ENCODE measurements at places on chromosomes 16 and 17.
A peak's percentile ranks its signal among the peaks of the same experiment; 100 is the strongest.

DNA sequence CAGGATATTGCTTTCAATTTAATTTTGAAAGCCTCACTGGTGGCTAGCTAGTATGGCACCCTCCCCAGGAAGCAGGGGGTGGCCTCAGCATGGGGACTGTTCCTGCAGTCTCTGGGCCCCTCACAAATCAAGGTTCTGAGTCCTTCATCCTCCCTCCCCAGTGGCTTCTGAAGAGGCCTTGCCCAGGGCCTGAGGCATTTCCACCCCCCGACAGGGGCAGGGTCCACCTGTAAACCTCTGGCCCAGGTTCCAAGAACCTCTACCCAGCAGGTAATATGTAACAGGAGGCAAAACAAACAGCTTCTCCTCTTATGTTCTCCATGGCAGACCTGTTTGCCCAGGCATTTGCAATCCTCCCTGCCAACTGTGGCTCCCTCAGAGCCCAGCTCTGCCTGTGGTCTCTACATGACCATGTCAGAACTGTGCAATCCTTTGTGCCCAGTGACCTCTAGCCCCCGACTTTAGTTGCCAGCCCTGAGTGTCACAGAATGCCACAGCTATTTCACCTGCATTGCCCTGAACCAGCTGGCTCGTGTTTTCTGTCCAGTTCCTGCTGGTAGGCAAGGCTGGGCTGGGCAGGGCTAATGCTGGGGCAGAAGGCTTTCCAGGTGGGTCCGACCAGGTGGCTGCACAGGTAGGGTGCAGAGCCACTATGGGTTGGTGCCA, 14.3 kb downstream of the ACSF2 start:
- no peak for DNase-seq

DNA sequence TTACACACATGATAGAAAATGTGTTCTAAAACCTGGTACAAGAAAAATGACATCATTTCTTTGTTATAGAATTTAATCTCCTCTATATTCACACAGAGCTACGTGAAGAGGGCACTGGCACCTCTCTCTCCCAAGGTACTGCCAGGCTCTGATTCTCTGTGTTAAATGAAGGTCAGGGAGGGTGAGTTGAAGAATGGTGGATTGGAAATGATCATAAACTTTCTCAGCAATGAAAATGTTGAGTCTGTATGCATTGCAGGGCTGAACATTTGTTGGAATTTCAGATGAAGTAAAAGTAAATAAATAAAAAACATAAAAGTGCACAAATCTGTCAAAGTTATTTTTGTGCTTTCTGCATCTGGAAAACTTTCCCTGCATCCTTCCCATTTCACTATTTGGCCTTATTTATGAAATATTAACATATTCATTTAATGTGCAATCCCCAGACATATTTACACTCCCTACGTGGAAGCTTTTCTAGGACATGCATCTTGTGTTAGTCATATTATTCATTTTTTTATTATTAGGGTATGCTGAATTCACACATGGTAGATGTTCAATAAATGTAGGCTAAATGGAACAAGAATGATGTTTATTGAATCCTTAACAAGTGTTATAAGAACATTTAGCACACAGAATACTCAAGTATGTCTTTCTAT, 810.3 kb upstream of the CDH8 start:
- DNase-seq = no peak

DNA sequence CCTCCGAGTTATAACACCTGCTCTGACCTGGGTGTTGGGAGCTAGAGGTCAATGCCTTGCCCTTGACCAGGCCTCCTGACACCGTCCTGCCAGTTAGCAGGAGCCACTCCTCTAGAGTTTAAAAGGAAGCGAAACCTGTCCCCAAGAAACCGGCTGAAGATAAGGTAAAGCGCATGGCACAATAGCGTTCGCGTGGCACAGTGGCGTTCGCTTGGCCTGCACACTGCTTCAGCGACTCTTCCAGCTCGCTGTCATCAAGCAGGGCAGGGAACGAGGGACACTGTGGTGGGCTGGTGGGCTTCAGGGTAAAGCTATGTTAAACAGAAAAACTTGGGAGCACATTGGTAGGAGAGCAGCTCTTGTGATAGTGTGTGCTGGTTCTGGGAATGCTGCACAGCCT, 28.2 kb upstream of the ETV4 start:
- DNase-seq = no peak

DNA sequence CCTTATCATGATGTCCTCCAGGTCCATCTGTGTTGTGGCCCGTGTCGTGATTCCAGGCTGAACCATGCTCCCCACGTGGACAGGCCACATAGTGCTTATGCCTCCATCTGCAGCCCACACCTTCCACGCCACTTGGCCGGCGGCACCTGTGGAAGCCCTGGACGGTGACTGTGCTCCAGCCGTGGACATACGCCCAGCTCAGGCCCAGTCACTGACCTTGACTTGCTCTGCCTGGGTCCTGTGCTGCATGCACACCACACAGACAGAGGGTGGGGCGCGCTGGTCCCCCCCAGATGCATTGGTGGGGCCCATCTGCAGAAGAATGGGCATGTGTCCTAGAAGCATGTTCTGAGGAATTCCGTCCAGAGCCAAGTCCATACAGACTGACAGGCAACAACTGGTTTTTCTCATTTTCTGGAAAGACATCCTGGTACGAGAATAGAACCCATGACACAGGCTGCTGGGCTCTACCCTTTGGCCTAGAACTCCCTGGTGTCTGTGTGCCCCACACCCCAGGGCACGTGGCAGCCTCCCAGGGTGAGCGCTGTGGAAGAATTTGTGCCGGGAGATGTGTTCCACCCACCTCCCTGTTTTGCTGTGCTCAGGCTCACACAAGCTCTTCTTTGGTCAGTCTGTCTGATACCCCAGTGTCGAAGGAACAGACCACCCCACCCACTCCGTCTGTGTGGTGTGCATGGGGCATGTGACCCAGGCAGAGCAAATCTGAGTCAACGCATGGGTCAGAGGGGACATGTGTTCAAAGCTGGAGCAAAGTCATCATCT, 39.5 kb downstream of the GPT2 start:
- no peak for DNase-seq

GRCh38 chr17:19306160-19307111, 56.1 kb downstream of the B9D1 start:
- DNase-seq = no peak

DNA sequence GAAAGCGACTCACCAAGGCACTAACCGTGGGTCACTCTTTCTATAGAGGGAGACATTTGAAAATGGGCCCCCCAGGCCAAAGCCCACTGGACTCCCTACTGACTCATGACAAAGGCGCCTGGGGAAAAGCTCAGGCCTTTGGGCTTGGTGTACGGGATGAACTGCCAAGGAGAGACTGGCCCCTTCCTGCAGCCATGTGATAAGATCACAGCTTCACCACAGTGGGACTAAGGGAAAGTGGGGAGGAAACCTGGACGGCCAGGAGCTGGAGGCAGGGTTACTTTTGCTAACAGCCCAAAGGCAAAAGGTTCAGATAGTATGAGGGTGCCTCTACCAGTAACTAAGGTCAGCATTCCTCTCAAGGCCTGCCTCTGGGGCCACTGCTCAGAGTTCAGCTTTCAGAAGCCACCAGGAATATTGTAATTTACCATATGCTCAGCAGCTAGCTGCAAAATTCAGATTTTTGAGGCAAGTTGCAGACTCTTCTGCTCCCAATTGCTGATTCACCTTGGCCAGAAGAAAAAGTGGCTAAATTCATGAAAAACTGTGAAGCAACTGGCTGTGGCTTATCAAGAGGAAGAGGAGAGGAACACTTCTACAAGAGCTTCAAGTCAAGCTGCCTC, 37.1 kb upstream of the SLC25A19 start:
- DNase-seq = no peak

DNA sequence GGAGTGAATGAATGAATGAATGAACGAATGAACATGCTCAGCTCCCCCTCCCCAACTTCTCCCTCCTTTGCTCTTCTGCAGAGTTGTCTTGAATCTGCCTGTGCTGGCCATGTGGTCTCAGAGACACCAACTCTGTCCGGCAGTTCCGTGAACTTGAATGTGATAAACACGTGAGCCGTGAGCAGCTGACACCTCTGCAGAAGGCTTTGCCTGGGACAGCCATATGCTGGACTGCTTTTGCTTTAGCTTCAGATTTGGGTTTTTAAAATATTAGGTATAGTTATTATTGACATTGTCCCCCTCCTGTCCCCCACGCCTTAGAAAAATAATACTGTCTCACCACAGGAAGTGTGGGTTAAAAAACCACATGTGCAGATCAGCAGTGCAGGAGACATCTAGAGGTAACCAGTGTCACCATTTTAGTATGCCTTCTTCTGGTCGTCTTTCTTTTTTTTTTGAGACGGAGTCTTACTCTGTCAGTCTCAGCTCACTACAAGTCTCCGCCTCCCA, 83.8 kb downstream of the ABCC1 start:
- DNase-seq = no peak

DNA sequence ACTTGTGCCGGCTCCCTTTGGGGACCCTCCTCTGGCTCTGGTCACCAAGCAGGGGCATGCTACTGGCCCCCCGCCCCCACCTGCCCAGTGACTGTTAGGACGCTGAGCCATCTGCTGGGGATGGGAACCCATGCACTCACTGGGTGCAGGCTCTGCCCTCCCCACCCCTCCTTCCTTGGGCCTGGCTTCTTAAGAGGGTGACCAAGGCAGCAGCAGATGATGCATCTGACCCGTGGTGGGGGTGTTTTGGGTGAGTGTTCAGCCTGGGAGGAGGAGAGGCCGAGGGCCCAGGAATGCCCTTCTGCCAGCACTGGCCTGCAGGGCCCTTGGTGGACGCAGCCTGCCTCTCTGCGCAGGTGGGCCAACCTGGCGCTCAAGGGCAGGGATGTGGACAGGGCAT, 19.2 kb upstream of the MTSS2 start:
- DNase-seq = no peak

GRCh38 chr17:12421646-12422306, 243.9 kb upstream of the MYOCD start:
- DNase-seq = no peak

DNA sequence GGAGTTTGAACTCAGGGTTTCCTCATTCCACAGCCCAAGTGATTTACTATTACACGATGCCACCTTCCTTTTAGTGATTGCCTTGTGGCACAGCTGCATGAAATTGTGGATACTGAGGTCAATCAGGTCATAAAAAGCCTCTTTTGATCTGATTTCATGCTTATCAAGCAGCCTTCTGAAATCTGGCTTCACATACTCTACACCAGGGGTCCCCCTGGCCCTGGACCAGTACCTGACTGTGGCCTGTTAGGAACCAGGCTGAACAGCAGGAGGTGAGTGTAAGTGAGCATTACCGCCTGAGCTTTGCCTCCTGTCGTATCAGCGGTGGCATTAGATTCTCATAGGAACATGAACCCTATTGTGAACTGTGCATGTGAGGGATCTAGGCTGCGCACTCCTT, 13.8 kb downstream of the SLFN5 start:
- DNase-seq = no peak

GRCh38 chr16:245105-245504, 10.5 kb downstream of the FAM234A start:
- DNase-seq = no peak

DNA sequence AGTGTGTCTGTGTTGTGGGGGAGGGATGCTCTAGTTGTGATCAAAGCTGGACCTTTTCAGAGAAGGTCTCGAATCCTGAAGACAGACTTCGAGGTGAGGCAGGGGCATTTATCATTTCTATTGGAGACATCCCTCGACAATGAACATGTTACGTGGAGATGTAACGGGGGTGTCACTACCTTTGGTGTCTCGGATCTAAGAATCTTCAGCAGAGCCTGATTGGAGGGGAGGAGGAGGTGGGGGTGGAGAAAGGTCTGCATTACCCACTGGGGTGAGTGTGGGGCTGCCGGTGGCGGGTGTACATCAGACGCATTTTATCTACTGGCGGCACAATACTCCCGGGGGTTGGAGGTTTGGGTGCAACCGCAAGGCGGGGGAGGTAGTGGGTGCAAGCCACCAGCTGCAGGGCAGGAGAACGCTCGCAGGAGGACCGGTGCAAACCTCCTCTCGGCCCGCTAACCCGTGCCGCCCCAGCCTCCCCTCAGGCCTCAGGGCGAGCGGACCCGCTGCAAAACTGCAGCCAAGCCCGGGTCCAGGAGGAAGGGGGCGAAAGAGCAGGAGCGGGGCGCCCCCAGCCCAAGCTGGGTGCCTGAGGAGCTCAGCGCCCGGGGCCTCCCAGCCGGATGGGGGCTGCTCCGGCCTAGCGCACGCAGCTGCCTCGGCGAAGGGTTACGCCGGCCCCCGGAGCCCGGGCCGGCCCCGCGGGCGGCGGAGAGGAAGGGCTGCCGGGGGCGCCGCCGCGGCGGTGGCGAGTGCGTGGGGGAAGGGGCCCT, 735 bp downstream of the ZNF652 start:
- DNase-seq = peak; percentile 30

- no peak for DNase-seq
Observed at GRCh38 chr17:65753348-65753747, 191.9 kb upstream of the AXIN2 start.

- DNase-seq = peak; percentile 91
Observed at GRCh38 chr17:44906010-44906646, 6.9 kb upstream of the EFTUD2 start.

GRCh38 chr17:82560802-82561428, 41.4 kb downstream of the FOXK2 start:
- no peak for DNase-seq

DNA sequence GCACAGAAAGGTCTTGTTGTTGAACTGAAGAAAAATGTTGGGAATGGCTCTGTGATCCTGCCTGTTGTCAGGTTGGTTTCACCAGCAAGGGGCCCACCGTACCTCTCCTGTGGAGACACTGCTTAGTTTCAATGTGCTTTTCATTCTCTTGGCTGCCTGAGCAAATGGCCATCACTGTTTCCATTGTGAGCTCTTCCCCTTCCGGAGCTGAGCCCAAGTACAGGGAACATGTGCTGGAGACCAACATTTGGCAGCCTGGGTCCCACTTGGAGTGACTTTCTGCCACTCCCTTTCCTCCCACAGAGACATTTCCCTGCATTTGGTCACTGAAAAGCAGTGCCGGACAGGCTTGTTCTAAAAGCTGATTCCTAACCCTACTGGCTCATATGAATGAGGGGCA, 23.1 kb downstream of the GABARAPL2 start:
- no peak for DNase-seq

GRCh38 chr16:6616746-6617145, 715.9 kb upstream of the RBFOX1 start:
- DNase-seq = no peak

- peak; percentile 87 for DNase-seq
Observed at GRCh38 chr17:4969047-4969550, 1.5 kb upstream of the SPAG7 start.

DNA sequence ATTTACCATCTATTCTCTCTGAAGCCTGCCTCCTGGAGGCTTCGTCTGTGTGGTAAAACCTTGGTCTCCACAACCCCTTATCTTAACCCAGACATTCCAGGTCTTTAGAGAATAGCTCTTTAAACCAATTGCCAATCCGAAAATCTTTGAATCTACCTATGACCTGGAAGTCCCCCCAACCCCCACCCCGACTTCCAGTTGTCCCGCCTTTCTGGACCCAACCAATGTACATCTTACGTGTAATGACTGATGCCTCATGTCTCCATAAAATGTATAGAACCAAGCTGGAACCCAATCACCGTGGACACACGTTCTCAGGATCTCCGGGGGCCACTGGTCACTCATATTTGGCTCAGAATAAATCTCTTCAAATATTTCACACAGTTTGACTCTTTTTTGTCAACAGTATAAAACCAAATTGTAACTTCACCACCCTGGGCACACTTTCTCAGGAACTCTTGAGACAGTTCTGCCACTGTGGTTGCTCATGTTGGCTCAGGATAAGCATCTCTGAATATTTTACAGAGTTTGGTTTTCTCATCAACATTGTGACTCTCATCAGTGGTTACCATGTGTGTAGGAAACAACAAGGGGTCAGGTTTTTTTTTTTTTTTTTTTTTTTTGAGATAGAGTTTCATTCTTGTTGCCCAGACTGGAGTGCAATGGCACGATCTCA, 18.1 kb upstream of the DNAH17 start:
- no peak for DNase-seq

- DNase-seq = peak; percentile 6
Observed at GRCh38 chr16:7405166-7405565, 72.5 kb downstream of the RBFOX1 start.

- peak; percentile 53 for DNase-seq
Observed at GRCh38 chr17:58387834-58388233, 29.5 kb downstream of the RNF43 start.

All from RCC 7860 (cell line).